Esophagus mucosa (tissue), 1 donor: ENCODE measurements at places on chromosomes 3 and 15.

GRCh38 chr3:172364374-172365027, 83.8 kb downstream of the GHSR start:
- ATAC-seq: no peak

- ATAC-seq: peak; percentile 43
Observed at GRCh38 chr3:160106905-160107861, 118.0 kb upstream of the C3orf80 start.

DNA sequence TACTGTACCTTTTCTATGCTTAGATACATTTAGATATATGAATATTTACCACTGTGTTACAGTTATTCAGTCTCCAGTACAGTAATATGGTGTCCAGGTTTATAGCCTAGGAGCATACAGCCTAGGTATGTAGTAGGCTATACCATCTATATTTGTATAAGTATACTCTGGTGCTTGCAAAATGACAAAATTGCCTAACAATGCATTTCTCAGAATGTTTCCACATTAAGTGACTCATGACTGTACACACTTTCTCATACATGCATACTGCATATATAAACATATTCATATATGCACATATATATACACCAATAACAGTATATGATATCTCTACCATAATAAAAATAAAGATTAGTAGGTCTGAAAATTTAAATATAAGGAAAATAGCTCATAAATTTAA, 169.3 kb downstream of the DPH6 start:
- no peak for ATAC-seq

GRCh38 chr3:189630767-189631372, 319 bp upstream of the TP63 start:
- no peak for ATAC-seq
